ENCODE measurements at places on chromosomes 2 and 18.

GRCh38 chr2:134662751-134663150 lies 56.0 kb downstream of the TMEM163 start:
- no peak for DNase-seq

- no peak for DNase-seq
These were observed 35.2 kb downstream of the CENPO start for GRCh38 chr2:24828238-24828996.

DNA sequence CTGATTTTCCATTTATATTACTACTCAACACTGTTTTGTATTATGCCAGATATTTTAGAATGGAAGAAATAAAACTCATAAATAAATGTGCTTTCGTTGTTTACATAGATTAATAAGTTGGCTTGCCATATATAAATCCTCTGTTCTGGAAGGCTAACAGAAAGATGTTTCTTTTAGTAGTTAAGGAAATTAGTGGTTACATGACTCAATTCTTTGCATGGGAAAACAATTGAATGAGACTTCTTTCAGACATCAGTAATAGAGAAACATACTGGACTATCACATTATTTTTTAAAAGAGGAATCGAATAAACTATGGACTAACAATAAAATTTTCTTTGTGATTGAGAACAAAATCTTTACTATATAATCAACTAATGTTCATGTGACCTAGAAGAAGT lies 336.5 kb downstream of the KCNS3 start:
- no peak for DNase-seq

DNA sequence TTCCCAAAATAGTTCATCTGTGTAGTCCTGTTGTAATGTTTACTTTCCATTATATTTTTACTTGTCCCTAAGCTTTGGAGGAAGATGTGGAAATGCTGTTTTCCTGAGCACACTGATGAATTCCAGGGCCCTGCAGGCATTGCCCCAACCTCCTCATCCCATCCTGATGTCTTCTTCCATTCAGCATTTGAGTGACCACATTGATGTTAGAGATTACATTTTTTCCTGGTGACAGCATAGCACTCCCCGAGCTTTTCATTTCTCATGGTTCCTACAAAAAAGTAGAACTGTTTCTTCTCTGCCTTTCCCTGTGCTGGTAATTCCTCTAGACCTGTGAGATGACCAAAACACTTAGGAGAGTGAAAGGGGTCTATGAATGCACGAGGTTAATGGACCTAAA lies 4.8 kb downstream of the IL36A start:
- DNase-seq: no peak

DNA sequence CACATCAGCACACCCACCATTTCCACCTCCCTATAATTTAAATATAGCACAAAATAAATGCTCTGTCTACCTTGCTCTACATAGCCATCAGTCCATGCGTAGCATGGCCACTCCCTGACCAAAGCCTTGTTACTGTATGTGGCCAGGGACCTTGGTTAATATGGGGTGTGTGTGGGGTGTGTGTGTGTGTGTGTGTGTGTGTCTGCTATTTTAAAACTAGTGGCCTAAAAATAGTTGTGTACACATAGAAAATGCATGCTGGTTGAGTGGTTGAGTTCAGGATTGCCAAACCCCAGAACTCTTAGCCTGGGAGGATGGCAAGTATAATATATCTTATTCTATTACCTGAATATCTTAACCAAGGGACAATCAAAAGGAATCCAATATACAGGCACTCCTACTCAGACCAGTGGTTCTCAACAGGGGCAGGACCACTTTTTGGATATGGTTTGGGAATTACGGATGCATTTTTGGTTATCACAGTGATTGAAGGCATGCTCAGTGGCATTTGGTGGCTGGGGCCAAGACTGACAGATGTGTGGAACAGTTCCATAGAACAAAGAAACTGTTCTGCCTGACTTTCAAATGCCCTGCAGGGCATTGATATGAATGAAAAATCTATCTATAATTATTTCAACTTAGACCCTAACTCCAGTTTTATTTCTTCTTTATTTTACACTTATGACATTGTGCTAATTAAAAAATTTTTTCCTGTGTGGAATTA lies 72.3 kb upstream of the PSME4 start:
- DNase-seq: no peak

- DNase-seq: peak; percentile 63
These were observed 13.4 kb upstream of the COPS8 start for GRCh38 chr2:237072067-237072931.

GRCh38 chr2:14635391-14635871 lies 2.9 kb downstream of the LRATD1 start:
- DNase-seq: no peak

- DNase-seq: no peak
These were observed 6.9 kb downstream of the CENPA start for GRCh38 chr2:26792720-26793119.

DNA sequence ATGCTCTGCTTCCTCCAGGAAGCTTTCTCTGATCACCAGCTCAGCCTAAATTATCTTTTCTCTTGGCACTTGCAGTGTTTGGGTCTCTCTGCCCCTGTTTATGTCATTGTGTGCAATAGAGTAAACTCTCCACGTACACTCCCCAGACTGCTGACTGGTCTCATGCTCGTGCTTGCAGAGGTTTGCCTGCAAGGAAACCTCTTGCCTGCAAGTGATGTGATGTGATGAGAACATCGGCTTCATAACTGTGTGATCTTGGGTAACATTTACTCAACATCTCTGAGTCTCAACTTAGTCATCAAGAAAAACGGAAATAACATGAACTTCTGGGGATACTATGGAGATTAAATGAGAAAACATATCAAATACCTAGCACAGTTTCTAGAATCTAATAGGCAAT lies 92.3 kb downstream of the BIN1 start:
- DNase-seq: no peak

DNA sequence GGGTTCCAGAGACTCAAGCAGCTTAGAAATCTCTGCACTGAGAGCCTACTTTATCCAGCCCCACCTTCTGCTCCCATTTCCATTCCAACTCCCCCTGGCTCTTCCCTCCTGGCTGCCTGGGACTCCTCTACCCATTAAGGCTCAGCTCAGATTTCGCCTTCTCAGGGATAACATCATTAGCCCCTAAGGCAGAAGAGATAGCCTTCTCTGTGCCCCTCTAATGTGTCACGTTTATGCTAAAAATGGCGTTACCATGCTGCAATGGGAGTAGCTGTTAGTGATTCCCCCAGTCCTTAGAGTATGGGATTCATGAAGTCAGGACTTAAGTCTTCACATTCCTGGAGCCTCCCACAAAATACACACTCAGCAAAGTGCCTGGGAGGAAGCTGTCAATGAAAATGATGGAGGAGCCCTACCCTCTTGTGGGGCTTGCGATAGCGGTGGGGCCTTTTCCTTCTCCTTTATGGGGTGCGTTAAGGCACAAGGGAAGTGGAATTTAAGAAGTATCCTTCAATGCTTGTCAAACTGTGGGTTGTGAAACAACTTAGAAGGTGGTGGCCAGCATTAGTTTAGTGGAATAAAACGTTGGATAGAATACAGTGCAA lies 144.7 kb upstream of the COPS8 start:
- no peak for DNase-seq

DNA sequence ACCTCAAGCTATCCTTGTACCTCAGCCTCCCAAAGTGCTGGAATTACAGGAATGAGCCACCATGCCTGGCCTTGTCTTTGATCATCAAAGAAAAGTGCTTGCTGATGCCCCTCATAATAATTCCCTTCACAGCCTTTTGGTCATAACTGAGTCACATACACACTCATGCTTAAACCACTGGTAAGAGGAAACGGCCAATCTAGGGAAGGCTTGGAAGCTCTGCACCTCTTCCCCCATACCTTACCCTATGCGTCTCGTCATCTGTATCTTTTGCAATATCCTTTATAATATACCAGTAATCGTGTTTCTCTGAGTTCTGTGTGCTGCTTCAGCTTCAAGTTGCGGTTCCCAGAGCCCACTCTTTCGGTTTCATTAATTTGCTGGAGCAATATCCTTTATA lies 4.8 kb upstream of the RNF138 start:
- no peak for DNase-seq

DNA sequence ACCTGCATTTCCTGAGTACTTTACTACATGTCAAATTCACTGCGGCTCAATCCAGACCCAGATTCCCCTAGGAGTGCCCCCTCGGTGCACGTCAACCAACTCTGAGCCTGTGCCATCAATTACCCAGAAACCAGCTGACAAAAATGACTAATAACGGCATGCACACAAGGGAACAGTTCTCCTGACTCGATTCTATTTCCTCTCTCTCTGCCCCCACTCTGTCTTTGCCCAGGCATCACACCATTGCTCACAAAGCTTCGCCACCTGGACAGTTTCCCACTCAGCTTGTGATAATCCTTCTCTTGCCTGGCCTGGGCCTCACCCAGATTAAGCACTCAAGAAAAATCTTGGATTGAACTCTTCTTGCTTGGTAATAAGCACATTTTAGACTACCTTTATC lies 115.3 kb upstream of the NDUFV2 start:
- no peak for DNase-seq

- no peak for DNase-seq
These were observed 930.0 kb upstream of the KLHL29 start for GRCh38 chr2:22454826-22455485.

DNA sequence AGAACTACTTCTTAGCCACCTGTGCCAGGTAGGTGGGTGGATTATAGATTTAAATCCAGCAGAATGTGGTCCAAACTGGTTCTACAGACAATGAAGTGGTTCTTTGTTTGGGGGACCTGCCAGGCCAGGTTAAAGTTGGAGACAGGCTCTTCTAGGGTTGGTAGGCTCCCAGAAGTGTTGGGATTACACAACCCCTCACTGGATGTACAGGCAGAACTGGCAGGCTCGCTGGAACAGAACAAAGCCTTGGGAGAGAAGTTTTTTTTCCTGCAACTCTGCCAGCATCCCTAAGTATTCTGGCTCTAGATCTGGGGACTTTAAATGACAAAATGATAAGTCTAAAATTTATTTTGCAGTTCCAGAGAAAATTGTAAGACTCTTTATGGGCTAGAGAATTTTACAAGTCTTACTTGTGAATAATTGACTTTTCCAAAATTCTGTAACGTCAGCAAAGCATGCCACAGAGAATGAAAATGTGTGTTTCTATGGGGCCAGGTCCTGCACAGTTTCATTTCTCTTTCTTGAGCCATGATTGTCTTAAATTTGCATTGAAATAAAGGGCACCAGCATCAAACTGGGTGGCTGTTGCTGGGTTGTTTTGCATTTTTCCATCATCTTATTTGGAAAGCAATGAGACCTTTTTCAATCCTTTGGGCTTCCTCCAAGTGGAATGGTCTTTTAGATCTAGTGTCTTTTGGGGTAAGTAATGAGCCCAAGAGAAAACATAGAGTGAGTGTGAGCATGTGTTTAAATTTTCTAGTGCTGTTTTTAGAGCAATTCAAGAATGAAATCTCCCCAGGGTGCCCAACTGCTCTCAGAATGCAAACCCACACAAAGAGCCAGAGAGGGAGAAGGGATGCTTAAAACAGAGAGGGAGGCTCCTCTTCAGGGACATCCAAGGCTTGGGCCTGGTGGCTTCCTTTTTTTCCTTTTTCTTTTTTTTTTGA lies 32.4 kb upstream of the ATL2 start:
- DNase-seq: no peak

DNA sequence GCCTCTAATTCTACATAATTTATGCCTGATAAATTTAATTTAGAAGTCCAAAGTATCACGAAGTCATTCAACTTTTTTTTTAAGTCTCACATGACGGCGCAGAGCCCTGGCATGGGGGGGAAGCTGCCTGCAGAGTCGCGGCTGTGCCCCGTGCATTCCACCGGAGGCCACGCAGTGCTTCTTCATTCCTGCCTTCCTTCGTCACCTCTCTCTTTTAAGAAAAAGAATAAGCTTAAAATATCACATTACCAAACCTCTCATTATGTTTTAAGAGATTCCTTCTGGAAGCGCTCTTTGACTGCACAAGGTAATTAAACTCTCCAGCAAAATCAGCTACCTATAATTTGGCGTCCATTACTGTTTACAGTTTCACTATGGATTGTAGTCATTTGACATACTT lies 20.3 kb upstream of the KIDINS220 start:
- DNase-seq: no peak

- DNase-seq: no peak
These were observed 28.8 kb downstream of the STEAP3 start for GRCh38 chr2:119252186-119253113.

GRCh38 chr2:187188783-187189631 lies 259.0 kb downstream of the CALCRL start:
- DNase-seq: no peak

GRCh38 chr18:14086458-14087231 lies 45.6 kb downstream of the ZNF519 start:
- no peak for DNase-seq

GRCh38 chr18:78996741-78997490 lies 17.3 kb downstream of the SALL3 start:
- no peak for DNase-seq

GRCh38 chr2:145025382-145025781 lies 505.5 kb upstream of the ZEB2 start:
- no peak for DNase-seq

DNA sequence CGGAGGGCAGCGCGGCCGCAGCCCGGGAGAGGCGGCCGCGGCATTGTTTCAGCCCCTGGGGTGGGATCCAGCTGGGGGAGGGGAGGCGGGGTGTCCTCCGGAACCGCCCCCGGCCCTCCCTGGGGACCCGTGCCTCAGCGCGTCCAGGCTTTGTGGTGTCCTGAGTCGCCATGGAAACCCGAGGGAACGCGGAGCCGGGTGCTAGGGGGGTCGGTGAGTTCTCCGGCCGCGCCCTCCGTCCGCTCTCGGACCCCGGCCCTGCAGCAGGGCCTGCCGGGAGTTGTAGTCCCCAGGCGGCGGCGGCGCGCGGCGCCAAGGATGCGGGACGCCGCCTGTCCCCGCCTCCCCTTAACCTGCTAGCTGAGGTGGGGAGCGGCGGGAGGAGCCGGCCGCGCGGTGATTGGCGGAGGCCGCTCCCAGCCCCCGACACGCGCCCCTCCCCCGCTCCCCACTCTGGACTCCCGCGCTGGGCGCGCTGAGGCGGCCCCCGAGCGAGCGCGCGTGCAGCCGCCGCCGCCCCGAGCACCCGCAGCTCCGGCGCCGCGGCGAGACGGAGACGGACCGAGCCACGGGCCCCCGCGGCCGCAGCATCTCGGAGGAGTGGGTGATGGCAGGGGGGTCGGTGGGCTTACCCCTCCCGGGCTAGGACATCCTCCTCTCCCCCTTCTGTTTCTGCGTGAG lies at the start of gene DPYSL5:
DPYSL5 (plus strand) TSS at position 478 of the 681 bp plus-strand sequence. CDS start 50,368 bp downstream, outside the sequence.
- DNase-seq: no peak

- no peak for DNase-seq
These were observed 68.9 kb upstream of the RMDN2 start for GRCh38 chr2:37856101-37856751.

- DNase-seq: no peak
These were observed 50.1 kb downstream of the THUMPD2 start for GRCh38 chr2:39728941-39729351.

GRCh38 chr18:56233595-56233994 lies 404.8 kb downstream of the TXNL1 start:
- no peak for DNase-seq

DNA sequence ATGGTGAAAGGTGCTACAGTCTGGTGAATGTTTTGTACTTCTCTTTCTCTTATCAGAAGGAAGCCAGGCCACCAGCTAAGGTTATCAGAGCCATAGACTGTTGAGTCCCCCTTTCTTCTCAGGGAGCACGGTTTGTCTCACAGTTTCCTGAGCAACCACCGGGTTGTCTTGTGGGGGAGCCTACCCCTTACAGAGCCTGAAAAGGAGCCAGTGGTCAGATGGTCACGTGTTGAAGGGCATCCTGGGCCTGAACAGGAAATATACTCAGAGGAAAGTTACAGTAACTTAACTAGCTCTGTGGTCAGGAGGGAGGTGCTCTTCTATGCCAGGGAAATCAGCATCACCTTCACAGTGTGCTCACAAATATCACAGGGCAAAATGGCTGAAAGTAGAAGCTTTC lies 11.6 kb downstream of the CD28 start:
- DNase-seq: peak; percentile 17

GRCh38 chr2:113167115-113167932 lies 6.4 kb upstream of the PSD4 start:
- no peak for DNase-seq
